ENCODE measurements at places on chromosomes 6 and 20. TPM values are rescaled to one million over a fixed set of nuclear protein-coding genes. Genes with fewer than 3 reads are reported as not detected.

The NOTCH4 gene
- 0.95 TPM for total RNA-seq

The SPEF1 gene
- total RNA-seq: 2.3 TPM

The CCR6 gene
- total RNA-seq: 0.08 TPM

The ZKSCAN8 gene
- total RNA-seq: 4.8 TPM

The TNF gene
- total RNA-seq: not detected

The EDN3 gene
- total RNA-seq: 2.9 TPM

The COL20A1 gene
- 0.71 TPM for total RNA-seq

The CLDN20 gene
- total RNA-seq: not detected

The PCSK2 gene
- total RNA-seq: not detected

The SLC35A1 gene
- total RNA-seq: 8.4 TPM

The SLC17A2 gene
- not detected for total RNA-seq

The TCP11 gene
- not detected for total RNA-seq

The CRISP3 gene
- total RNA-seq: not detected

The SLC22A16 gene
- total RNA-seq: not detected

The OXT gene
- total RNA-seq: not detected

The GNAS-AS1 gene
- total RNA-seq: not detected

The BFSP1 gene
- 3.8 TPM for total RNA-seq

The FAM217A gene
- total RNA-seq: not detected

The PGC gene
- 0.09 TPM for total RNA-seq

The TGM2 gene
- total RNA-seq: 524 TPM

The SRSF6 gene
- 103 TPM for total RNA-seq

The PABPC1L gene
- 8.7 TPM for total RNA-seq

The GLP1R gene
- not detected for total RNA-seq

The FUT9 gene
- total RNA-seq: not detected

The MYO6 gene
- total RNA-seq: 7.3 TPM

The PLEKHG1 gene
- 0.45 TPM for total RNA-seq

The MEI4 gene
- not detected for total RNA-seq

The LGSN gene
- total RNA-seq: 2.4 TPM

The EMILIN3 gene
- 0.73 TPM for total RNA-seq

The FOXQ1 gene
- total RNA-seq: 5.3 TPM

The C6orf15 gene
- not detected for total RNA-seq

The ENTPD6 gene
- 182 TPM for total RNA-seq

The KDM1B gene
- total RNA-seq: 6.7 TPM

The ADGRF1 gene
- not detected for total RNA-seq

The SLC22A1 gene
- 2.0 TPM for total RNA-seq

The ERGIC3 gene
- 242 TPM for total RNA-seq

The FLRT3 gene
- 2.4 TPM for total RNA-seq

The OLIG3 gene
- not detected for total RNA-seq

The ME1 gene
- total RNA-seq: 34.9 TPM

The VSX1 gene
- total RNA-seq: 0.93 TPM

The CLVS2 gene
- 0.13 TPM for total RNA-seq

The CYP21A2 gene
- total RNA-seq: not detected

The UBD gene
- 0.41 TPM for total RNA-seq

The BNIP5 gene
- total RNA-seq: 0.02 TPM
